ENCODE measurements at places on chromosomes 2 and 18. TPM values are rescaled to one million over a fixed set of nuclear protein-coding genes. Genes with fewer than 3 reads are reported as not detected.

- no peak for DNase-seq
Measured at GRCh38 chr2:52465287-52465686, 1302.3 kb upstream of the CHAC2 start.

DNA sequence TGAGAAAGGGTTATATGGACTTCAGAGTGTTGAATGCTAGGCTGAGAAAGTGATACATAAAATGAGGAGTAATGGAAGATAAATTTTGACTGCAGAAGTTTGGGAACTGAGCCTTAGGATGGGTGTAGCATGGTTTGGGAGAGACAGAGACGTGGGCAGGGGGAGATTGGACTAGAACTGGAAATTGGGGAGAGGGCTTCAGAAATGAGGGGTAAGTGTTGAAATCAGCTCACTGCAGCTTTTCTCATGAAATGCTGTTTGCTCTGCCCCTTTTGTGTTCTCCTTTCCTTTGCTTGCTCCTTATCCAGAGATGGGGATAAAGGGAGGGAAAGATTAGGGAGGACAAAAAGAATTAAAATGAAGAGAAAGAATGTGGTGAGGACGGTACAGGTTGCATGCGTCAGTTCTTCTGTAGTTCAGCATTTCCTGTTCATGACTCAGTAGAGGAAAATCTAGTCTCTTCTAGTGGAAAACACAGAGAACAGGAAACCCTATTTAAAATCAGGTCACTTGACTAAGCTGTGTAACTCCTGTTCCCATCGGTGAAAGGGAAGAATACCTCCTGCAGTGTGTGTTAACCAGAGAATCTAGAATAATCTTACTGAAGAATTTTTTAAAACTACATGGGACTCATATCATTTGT, 105.6 kb downstream of the CRIM1 start:
- DNase-seq = no peak

DNA sequence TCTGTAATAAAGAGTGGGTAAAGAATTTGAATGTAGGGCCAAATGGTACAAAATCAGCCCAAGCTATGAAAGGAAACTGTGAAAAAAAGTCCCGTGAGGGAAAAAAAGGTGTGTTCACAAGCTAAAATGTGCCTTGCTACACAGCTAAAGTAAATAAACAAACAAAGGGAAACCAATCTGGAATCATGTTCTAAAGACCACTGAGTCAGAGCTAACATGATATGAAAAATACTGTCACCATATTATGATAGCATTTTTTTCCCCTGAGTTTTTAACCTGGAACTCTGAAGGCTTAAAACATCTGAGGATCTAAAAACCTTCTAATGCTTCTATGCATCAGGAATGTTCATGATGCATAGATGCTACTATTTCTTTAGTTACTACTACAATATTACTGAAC, 58.8 kb downstream of the SCN1A start:
- DNase-seq = no peak

- DNase-seq = no peak
Measured at GRCh38 chr18:38933322-38933721, 1367.7 kb upstream of the CELF4 start.

- DNase-seq = no peak
Measured at GRCh38 chr18:48139431-48140347, 209.2 kb upstream of the SMAD2 start.

DNA sequence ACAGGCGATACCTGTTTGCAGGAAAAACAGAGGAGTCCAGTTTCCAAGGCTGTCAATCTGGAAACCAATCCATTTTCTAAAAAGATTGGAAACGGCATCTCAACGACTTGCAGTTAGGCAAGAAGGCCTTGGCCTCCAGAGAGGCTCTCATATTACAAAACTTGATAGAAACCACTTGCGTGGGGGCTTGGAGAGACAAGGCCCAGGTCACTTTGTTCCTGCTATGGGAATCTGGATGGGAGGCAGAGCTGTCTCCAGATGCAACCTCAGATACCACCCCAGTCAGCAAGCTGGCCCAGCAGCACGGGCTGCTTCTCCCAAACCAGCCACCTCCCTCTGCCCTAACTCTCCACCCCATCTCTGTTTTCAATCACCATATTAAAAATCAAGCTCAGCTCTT, 298.8 kb downstream of the TNS1 start:
- no peak for DNase-seq

DNA sequence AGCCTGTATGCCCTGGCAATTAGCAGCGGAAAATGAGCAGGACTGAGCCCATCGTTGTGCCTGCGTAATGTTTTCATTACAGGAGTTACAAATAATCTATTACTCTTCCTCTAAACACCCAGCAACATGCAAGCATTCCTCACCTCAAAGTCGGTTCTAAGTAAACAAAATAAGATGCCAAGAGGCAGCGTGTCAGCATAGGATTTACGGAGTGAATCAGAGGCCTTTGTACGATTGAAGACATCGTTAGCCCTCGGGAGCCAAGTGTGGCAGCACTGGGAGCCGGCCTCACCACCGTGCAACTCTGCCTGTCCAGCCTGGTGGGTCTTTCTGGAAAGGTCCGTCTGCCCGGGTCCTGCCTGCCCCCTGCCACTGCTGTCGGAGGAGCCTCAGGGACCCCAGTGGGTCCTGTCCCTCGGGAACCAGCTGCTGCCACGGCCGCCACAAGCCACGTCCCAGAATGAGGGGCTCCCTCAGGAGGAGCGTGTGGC, 80.1 kb upstream of the CTDP1 start:
- no peak for DNase-seq

GRCh38 chr2:32894119-32894728, 52.5 kb upstream of the LTBP1 start:
- DNase-seq = no peak

DNA sequence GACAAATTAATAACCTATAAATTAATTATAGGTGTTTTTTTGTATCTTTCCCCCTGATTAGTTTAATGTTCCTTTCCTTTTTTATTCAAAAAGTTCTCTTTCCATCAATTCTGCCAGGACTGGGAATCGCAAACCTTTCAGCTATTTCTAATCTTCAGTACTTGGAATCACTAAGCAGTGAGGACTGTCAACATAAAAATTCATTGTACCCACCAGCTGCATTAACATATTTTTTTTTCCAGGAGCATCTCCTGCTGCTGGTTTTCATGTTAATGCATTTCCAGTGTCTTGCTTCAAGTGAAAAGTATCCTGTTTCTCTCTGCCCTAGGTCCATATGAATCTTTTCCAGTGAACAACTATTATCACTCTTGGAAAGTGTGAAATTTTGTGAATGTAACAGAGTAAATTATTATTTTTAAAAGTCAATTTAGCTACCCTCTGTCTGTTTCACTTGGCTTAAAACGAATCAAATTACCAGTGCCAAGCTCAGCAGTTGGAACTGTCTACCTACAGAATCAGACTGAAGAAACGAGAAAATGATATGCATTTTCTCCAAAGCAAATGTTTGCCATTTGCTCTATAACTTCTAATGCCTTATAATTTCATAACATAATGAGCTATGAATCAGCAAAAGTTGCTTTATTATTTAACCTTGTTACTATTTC, 804.4 kb downstream of the EPHA4 start:
- DNase-seq = no peak

DNA sequence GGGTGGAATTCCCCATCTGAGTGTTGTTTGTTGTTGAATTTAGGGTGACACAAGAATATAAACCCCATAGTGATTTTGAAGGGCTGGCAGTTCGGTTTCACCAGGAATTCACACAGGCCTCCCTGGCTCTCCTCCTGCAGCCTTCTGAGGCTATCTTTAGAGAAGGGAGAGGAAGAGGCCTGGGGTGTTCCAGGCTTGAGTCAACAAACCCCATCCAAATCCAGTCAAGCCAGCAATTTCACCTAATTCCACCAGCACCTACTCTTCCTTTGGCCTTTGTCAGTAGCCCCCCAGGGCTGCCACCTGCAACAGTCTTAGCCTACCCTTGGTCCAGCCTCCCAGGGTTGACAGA, 32.0 kb downstream of the MARCHF4 start:
- DNase-seq = no peak

DNA sequence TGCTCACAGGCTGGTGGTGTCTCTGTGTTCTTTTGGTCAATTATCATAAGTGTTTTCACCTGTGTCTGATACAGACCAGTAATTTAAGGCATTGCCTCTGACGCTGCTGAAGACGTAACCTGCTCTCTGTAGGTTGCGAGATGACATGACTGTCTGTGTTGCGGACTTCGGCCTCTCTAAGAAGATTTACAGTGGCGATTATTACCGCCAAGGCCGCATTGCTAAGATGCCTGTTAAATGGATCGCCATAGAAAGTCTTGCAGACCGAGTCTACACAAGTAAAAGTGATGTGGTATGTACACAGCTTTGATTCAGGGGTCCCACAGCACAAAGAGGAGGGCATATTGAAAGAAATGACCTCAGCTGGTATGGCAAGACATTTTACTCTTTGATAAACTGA, 33.8 kb upstream of the TMEM87B start:
- DNase-seq = no peak

DNA sequence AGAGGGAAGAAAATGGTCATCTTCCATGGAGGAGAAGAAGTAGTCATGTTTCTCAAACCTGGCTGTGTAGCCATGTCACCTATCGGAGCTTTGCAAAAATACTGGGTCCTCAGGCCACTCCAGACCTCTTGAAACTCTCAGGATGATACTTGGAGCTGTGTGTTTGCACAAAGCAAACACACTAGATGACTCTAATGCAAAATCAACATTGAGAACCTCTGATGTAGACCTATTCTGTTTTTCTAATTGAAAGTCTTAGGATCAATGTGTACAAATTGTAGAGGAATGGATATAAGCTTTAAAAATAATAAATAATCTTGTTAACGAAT, 444.3 kb downstream of the RND3 start:
- no peak for DNase-seq

GRCh38 chr18:28588884-28589549, 412.1 kb upstream of the CDH2 start:
- no peak for DNase-seq

GRCh38 chr2:28506112-28506910, 10.5 kb downstream of the PLB1 start:
- no peak for DNase-seq

GRCh38 chr2:222819722-222820333, 41.0 kb upstream of the ACSL3 start:
- DNase-seq = no peak

DNA sequence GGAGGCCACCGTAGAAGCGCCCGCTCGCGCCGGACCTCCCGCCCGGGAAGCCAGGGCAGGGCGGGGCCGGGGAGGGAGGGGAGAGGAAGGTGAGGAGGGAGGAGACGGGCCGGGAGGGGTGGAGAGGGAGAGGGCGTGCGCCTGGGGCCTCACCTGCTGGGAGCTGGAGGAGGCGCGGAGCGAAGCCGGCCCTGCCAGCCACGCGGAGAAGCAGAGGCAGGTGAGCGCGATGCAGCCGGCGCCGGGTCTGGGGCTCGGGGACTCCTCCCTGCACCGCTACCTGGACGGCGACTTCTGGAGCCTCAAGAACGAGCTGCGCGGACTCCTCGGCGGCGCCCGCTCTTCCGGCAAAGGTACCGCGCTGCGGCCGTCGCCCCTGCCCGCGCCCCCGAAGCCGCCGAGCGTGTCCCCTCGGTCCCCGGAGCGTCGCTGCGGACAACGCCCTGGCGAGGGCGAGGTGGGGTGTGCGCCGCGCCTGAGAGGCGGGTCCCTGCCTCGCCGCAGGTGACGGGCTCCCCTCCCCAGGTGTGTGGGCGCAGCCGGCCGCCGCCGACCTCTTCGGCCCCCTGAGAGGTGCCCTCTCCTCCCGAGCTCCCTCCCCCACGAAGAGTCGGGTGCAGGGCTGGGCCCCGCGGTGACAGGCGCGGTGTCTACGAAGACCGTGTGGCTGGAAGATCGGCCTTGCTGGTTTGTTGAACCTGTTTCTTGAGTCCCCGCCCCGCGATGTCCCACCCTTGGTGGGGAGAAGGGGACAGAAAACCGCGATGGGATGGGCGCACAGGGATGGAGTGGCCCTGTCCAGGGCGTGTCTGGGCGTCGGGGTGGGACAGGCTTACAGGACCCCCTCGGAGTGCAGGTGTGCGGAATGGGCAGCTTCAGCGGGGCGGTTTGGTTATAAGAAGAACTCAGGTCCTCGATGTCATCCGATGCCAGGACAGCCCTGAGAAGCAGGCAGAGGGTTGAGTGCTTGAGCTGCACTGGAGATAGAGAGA, at the start of gene ACOXL:
Gene ACOXL (plus strand): TSS at position 152 of the 992 bp plus-strand sequence. CDS start 35,817 bp downstream, outside the sequence.
- DNase-seq = no peak

DNA sequence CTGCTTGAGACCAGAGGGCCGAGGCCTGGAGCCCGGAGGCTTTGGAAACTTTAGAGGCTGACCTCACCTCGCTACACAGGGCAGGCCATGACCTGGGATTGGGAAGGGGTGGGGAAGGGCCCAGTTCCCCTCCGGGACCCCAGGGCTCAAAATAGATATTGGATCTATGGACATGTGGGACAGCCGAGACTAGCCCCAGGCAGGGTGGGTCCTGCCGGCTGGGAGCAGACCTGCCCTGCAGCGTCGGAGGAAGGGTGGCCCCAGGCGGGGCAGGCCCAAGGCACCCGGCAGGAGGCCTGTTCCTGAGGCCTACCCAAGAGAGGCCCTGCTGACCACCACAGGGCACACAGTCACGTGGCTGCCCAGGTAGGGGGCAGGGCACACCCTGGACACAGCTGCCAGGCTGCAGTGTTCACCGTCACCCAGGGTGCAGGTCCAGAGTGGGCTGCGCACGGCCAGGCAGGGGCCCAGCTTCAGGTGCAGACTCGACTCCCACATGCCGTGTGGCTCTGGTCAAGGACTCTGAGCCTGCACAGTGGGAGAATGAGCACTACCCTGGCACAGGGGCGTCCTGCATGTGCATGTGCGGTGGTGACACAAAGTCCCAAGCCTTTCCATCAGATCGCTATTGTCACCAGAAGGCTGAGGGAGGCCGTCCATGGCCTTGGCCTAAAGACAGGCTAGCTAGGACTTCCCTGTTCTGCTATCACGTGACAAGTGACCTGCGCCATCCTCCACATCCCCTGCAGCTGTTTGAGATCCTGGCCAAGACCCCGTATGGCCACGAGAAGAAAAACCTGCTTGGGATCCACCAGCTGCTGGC, 13.2 kb downstream of the ANO7 start:
- no peak for DNase-seq

DNA sequence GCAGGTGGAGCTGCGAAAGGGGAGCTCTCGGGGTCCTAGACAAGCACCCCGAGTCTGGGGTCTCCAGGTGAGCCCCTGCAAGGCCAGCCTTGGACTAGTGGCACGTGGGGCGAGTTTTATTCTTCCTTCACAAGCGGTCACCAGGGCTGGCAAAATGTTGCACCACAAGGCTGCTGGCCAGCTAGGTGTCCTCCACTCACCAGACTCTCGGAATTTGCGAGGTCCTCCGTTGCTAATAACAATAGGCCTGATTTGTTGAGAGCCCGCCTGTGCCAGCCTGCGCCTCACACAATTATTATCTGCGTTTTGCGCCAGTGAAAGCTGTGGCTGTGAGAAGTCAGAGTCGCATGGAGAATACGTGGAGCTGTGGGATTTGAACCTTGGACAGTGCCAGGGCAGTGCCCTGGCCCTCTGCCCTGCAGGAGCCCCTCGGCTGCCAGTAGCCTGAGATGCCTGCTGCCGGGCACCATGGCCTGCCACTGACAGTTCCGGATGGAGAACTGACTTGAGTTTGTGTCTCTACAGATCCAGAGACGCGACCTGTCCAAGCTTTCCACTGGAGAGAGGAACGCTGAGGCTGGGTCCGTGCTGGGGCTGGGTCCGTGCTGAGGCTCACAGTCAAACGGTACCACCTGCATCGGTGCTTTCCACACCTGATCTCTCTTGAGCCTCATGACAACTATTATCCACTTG, 77.6 kb upstream of the ODC1 start:
- DNase-seq = no peak

Gene HOXD12
- polyA plus RNA-seq = 0.09 TPM

Gene C2orf72
- polyA plus RNA-seq = 0.91 TPM

Gene TTR
- polyA plus RNA-seq = 0.82 TPM

Gene KCNG2
- polyA plus RNA-seq = 0.46 TPM

Gene RPE
- polyA plus RNA-seq = 37.7 TPM

Gene POMC
- polyA plus RNA-seq = 4.1 TPM

Gene AMER3
- polyA plus RNA-seq = 0.05 TPM

Gene OXER1
- polyA plus RNA-seq = 5.6 TPM

Gene ANKRD30BL
- not detected for polyA plus RNA-seq

Gene LHCGR
- 0.14 TPM for polyA plus RNA-seq

Gene CIB4
- polyA plus RNA-seq = not detected
